NCI-H1436 (cell line): ENCODE measurements at places on chromosomes 7 and 10.

- DNase-seq, result no peak
These were observed 59.1 kb downstream of the FRMD4A start for GRCh38 chr10:14271621-14272020.

DNA sequence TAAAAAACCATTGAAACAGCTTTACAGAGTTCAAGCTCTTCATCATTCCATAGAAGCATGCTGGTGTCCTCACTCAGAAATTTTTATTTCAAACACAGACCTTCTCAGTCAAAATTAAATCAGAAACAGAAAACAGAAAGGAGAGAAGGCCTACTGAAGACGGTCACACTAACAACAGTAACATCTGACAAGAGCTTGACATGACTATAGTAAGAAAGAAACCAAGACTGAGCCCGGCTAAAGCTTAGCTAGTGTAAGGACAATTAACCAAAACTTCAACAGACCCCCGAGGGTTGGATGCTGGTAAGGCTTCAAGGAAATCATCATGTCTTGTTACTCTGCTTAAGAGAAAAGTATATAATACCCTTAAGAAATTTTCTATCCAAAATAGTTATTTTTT lies 38.6 kb downstream of the MTPN start:
- DNase-seq, result no peak

GRCh38 chr7:128962899-128963298 lies 25.2 kb downstream of the IRF5 start:
- DNase-seq, result no peak

DNA sequence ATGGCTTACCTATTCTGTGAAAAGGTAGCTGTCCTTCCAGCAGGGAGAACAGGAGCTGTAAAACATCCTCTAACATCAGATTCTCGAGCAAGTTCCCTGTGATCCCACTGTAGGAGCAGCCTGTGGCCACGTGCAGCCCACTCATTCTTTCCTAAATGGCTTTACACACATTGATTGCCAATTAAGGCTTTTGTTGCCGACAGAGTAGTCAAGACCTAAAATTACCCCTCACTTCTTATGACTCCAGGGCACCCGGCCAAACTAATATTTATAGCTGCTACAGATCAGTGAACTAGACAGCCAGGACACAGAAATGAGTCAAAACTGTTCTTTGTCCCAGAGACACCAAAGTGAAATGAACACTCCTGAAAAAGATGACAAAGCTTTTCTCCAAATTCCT lies 832.1 kb downstream of the SORCS3 start:
- no peak for DNase-seq

DNA sequence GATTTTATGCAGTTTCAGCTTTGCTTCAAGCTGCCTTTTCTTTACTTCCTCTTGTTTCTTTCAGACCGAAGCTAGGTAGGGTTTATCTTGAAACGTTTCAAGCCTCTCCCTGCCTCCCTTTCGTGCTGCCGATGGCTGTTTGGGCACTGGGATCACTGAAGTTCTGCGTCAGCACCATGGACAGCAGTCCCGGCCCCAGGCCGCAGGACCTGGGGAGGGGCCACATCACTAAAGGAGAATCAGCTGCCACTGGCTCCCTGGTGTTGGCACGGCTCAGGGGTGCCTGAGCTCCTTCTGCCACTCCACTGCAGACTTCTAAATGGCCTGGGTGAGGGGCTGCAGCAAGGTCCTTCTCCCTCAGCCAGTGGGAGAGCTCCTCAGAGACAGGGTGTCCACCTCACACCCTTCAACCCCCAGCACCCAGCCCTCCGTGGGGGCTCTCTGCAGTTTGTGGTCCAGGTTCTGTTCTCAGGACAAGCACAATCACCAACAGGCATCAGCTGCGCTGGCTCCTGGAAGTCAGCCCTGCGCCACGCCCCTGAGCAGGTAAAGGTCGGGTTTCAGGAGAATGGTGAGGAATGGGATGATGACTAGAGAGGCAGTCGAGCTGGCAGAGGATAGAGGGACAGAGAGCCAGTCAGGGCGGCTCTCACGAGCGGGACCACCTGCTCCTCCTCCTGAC lies 387.2 kb downstream of the TCERG1L start:
- DNase-seq, result no peak

DNA sequence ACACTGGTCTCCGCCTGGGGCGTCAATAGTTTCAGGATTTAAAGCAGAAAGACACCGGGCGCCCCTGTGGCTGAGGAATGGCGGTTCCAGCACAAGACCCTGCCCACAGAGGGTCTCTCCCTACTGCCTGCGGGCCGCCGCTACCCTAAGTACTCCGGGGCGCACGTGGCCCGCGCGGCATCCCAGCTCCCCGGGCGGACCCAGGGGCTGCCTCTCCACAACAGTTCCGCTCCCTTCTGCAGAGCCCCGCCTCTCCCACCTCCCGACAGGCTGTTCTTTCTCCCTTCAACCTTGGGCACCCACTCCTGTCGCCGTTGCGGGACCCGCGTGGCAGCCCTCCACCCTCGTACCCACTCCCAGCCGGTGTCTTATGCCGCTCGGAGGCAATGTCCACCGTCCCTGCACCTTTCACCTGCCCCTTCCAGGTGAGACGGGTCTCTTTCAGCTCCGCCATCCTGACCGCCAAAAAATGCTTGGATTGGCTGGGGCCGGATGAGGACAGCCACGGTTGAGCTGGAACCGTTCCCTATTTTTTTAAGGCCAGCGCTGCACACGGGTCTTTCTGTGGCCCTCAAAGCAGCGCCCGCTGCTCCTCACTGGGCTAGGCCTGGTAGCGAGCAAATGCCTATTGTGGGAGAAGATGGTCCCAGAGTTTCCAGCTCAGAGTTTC lies 1.6 kb upstream of the NKX2-3 start:
- DNase-seq, result no peak

GRCh38 chr7:18845700-18846099 lies 271.7 kb downstream of the TWIST1 start:
- DNase-seq, result no peak

DNA sequence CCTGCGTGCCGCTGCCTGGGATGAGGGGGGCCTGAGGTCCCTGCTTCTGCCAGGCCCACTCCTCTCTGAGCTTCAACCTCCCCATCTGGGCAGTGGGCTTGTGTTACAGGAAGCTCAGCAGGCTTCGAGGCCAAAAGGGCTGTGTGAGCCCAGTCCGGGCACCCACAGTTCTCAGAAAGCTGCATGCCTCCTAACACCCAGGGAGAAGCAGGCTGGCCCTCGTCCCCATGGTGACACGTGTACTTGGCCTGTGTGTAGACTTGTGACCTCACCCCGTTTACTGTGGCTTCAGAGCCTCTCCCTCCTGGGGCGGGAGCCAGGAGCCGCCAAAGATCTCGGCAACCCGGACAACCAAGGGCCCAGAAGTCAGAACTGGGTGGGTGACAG lies 2.2 kb upstream of the GRIFIN start:
- no peak for DNase-seq

- DNase-seq, result no peak
These were observed 164.2 kb downstream of the DGKI start for GRCh38 chr7:137682596-137682995.

DNA sequence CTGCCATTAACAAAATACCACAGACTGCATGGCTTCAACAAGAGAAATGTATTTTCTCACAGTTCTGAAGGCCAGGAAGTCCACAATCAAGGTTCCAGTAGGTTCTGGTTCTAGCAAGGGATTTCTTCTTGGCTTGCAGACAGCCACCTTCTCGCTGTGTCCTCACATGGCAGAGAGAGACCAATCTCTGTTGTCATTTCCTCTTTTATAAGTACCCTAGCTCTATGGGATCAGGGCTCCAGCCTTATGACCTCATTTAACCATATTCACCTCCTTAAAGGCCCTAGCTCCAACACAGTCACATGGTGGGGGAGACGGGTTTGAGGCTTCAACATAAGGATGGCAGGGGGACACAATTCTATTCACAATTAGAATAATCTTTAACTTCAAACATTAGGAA lies 23.6 kb downstream of the ABI1 start:
- DNase-seq, result no peak

DNA sequence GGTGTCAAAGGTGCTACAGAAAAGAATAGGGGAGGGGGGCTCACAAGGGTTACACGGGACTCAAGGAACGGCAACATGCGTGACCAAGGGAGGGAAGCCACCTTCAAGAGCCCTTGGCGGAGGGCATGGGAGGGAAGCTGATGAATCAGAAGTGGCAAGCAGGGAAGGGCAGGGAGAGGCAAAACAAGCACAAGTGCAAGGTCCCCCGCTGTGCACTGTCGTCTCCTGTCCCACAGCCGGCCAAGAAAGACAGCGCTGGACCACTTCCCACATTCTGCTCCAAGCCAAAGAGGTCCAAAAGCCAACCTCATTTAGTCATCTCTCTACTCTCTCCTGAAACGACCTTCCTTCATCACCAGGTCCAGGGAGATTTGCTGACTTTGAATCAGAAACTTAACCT lies 102.7 kb downstream of the CALN1 start:
- DNase-seq, result no peak

- no peak for DNase-seq
These were observed 39.7 kb upstream of the SEMA3D start for GRCh38 chr7:85226361-85227085.

- DNase-seq, result no peak
These were observed 31.3 kb upstream of the FOXL3 start for GRCh38 chr7:258476-259190.

DNA sequence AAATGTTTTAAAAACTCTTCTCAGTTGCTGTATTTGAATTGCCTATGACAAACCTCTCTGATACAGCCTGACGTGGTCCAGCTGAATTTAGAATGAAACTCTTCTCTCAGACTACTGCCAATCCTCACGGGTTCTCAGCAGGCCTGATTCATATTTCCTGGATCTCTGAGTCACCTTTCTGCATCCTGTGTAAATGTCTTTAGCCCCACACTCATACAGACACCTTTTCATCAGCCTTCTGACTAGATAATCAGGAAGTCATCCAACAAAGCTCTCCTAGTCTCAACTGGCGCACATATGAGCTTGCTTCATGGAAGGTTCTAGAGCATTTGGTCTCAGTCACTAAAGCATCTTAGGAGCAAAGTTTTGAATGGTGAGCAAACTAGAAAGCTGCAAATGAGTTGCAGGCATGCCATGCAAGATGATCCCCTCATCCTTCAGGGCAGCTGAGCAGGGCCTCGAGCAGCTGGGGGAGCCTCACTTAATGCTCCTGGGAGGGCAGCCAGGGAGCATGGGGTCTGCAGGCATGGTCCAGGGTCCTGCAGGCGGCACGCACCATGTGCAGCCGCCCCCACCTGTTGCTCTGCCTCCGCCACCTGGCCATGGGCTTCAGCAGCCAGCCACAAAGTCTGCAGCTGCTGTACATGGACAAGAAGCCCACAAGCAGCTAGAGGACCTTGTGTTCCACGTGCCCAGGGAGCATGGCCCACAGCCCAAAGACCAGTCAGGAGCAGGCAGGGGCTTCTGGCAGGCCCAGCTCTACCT lies 182.8 kb downstream of the ARHGAP12 start:
- no peak for DNase-seq

DNA sequence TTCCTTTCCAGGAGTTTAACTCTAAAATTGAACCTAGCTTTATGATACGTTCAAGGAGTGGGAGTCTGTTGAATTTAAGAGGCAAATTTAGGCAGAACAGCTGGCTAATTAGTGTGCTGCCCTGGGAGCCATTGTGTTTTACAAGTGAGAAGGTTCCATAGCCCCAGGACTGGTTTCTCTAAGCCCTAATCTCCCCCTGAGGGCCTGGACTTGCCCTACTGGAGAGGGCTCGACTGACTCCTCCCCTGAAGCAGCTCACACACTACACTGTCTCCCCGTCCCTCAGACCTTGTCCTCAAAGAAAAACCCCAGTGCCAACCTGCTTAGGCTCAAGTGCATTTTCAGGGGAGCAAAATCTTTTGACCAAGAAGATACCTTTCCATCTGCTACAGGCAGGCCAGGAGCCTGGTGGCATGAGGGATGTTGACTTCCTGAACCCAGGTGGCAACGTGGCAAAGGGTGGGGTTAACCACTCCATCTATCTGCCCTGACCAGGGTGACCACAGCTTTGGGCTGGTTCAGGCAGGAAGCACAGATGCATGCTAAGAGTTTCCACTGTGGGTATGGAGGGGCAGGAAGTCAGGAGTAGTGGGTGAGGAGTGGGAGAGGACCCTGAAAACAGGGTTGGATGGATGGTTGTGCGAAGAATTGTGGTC lies 68.9 kb upstream of the CARD11 start:
- peak; percentile 56 for DNase-seq

- no peak for DNase-seq
These were observed 8.6 kb upstream of the PLAU start for GRCh38 chr10:73902351-73902750.

GRCh38 chr7:131517218-131517923 lies 39.1 kb downstream of the PODXL start:
- DNase-seq, result no peak

GRCh38 chr7:96539471-96539870 lies 170.2 kb downstream of the SEM1 start:
- no peak for DNase-seq
